CD4-positive, alpha-beta T cell treated with Interleukin-10 for 1 hour (primary cell): ENCODE measurements at places on chromosomes 7 and 10.

- DNase-seq = no peak
Measured at GRCh38 chr10:48496831-48497779, 107.8 kb downstream of the ARHGAP22 start.

- no peak for DNase-seq
Measured at GRCh38 chr10:5479481-5480161, 19.7 kb downstream of the CALML5 start.

- no peak for DNase-seq
Measured at GRCh38 chr7:75626954-75627353, 111.8 kb downstream of the HIP1 start.

- no peak for DNase-seq
Measured at GRCh38 chr10:14474656-14475055, 143.9 kb upstream of the FRMD4A start.

- no peak for DNase-seq
Measured at GRCh38 chr7:143485500-143485899, 7.8 kb downstream of the TAS2R41 start.

DNA sequence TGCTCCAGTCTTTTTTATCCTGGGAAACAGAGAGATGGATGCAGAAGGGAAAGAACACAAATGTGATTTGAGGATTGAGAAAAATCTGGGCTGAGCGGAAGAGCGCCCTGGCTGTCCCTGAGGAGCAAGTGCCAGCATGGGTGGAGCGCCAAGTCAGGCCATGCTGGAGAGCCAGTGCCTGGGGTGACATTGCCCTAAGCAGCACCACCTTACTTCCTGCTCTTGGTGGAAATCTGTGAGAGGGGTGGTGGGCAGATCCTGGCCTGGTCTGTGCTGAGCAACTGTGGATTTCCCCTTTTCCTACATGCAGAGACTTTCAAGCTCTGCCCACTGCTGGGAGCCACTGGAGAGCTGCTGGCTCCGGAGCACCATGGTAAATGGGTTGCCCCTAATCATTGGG, 36.9 kb downstream of the DDIT4 start:
- no peak for DNase-seq

GRCh38 chr7:131357282-131357880, 29.7 kb downstream of the MKLN1 start:
- no peak for DNase-seq

DNA sequence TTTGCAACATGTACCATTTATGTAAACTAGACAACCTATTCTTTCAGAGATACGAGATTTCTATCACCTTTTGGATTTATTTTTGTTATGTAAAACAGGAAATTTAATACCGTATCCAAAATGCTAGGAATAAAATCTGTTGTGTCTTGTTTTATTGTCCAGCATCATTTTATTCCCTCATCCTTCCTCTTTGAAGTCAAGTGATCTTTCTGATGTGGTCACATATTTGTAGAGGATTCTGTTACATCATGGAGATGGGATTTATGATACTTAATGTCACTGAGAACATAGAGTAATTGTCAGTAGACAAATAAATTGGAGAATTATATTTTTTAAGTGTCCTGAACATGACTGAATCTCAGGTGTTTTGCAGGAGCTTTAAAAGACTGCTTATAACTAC, 64.7 kb downstream of the ZNF277 start:
- no peak for DNase-seq

GRCh38 chr10:80454513-80455460, 677 bp downstream of the TSPAN14 start:
- no peak for DNase-seq

GRCh38 chr7:137354396-137354795, 10.9 kb upstream of the PTN start:
- no peak for DNase-seq

DNA sequence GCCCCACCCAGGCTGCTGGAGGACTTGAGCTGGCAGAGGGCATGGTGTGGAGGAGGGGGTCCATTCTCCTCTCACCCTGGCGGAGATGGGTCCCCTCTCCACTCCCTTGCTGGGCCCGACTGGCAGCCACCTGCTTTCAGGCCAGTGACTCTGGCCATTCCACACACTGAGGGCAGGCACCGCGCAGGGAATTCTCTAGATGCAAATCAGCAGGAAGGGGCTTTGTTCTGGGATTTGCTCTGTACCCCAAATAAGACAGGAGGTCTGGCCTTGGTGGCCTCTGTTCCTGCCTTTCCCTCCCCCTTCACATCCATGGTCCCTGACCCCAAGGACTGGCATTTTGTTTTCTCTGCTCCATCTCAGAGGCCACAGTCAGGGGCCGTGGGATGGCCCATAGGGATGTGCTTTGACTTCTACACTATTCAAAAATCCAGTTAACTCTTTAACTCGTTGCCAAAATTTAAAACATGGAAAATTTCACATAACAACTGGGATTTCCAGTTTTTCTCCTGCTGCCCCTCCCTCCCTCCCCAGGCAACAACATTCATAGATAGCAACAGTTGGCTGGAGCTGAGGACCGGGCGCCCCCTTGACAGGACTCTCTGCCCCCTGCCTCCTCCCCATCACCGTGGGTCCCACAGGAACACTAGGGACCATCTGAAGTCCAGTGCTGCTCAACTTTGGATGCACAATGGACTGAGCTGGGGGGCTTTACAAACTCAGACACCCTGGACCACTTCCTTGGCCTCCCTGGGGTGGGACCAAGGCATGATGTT, 33.9 kb downstream of the PPIF start:
- DNase-seq = no peak

GRCh38 chr10:13915710-13916109, 328.9 kb downstream of the PRPF18 start:
- DNase-seq = no peak

GRCh38 chr10:119211176-119211575, 3.8 kb downstream of the GRK5 start:
- DNase-seq = no peak

GRCh38 chr10:133258818-133259601, 17.7 kb downstream of the ADAM8 start:
- peak; percentile 85 for DNase-seq

DNA sequence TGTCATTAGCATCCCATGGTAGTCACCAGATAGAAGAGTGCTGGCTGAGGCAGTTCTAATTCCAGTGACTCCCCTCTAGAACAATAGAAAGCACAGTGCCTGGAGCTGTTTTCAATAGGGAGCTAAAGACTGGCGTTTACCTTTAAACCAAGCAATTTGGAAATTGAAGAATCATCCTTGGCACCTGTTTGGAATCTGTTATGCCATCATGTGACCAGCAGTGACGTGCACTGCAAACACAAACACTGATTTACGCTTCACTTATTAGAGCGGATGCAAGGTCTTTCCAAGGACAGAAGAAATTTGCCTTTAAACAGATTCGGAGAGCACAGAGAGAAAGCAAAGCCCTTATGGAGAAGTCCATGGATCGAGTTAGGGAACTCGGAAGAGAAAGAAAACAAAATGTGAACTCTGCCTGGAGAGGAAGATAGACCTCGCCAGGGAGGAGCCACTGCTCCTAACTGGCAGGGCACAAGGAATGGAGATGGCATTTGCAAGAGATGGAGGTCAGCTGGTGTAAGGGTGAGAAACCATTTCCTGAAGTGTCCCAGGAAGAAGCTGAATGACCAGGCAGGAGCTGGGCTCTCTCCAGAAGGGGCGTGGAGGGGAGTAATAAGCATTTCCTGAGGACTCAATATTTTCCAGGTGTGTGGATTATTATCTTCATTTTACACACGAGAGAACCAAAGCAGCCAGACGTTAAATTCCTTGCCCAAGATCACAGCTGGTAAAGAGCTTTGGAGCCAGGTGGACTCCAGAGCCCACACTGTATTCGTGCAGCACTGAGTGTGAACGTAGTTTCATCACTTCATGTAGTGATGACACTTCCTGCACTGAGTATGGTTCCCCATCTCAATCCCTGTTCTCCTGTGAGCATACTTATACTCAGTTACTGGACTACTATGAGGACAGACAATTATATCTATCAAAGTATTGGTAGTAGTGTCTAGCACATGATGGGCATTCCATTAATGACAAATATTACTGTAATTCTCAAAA, 97.7 kb downstream of the CUBN start:
- no peak for DNase-seq

- DNase-seq = no peak
Measured at GRCh38 chr7:8254667-8255066, 7.3 kb downstream of the ICA1 start.

DNA sequence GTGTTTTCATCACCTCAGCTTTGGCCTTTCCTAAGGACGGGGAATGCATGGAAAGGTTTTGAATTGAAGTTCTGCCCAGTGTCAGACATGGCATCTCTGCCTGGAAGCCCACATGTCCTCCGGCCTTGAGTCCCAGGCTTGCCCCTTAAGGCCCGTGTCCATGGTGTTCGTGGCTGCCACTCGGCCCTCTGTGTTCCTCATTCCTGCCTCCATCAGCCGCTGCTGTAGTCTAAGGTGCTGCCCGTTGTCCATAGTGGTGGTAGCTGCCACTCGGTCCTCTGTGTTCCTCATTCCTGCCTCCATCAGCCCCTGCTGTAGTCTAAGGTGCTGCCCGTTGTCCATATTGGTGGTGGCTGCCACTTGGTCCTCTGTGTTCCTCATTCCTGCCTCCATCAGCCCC, 180.7 kb upstream of the SHH start:
- DNase-seq = no peak

DNA sequence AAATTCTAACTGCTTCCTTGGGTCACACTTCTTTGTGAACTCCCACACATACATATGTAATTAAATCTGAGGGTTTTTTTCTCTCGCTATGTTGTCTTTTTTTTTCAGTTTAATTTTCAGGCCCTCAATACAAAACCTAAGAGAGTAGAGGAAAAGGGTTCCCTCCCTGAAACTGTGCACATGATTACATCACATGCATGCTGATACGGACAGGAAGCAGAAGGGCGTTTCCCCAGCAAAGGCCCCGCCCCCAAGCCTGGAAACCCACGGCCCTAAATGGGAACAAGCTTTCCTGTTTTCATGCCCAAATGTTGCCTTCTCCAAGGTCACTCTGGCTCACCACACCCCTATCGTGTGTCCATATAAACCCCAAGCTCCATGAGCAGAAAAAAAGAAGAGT, 115.4 kb downstream of the TEX36 start:
- DNase-seq = no peak

- no peak for DNase-seq
Measured at GRCh38 chr7:41870461-41871138, 167.7 kb upstream of the INHBA start.

GRCh38 chr7:105209870-105210269, 178.9 kb downstream of the SRPK2 start:
- peak; percentile 23 for DNase-seq

DNA sequence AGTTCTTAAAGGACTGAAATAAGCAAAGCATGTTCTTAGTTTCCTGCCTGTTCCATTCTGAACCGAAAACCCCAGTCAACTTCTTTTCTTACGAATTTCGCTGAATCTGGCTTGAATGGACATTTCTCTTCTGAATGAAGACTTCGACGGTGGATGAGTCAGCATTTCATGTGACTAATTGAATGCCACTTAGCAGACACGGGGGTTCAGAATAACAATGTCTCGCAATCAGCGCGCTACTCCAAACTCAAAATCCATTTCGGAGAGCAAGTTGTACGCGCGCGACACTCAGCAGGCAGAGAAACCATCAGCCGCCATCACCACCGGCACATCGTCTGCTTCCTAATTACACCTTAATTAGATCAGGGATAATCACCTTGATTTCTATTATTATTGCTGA, 239.0 kb upstream of the KLF6 start:
- DNase-seq = no peak

- no peak for DNase-seq
Measured at GRCh38 chr7:82021036-82021435, 251.2 kb upstream of the HGF start.

GRCh38 chr7:94697035-94697974, 41.4 kb upstream of the SGCE start:
- DNase-seq = no peak

GRCh38 chr10:19252531-19252930, 203.9 kb downstream of the MALRD1 start:
- no peak for DNase-seq

DNA sequence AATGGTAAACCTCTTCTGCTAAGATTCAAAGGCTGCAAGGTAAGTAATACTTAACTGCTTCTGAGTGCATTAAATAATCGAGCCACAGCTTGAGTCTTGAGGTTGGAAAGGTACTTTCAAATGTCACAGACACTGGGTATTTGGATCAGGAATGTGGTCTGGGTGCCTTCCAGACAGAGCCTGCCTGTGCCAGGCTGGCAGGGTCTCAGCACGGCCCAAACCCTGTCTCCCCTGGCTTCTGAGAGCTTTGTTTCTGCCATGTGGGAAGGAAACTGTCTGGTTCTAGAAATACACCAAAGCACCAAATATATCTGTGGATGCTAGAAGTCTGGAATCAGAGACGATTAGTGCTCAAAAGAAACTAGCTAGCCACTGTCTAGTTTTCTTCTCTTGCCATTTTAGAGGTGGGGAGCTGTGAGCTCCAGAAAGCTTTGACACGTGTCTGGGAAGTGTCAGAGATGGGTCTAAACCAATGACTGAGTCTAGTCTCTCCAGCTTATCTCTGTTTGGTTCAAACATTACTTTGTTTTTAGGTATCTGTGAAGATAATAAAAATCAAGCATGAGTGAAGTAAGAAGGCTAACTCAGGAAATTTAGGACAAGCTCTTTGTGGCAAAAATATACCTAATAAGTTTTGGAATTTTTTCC, 162.8 kb downstream of the CYP26A1 start:
- DNase-seq = no peak

GRCh38 chr10:33963729-33964128, 629.3 kb upstream of the NRP1 start:
- DNase-seq = no peak

- DNase-seq = no peak
Measured at GRCh38 chr10:75418293-75418692, 13.1 kb upstream of the LRMDA start.

GRCh38 chr10:76168437-76168836, 737.0 kb downstream of the LRMDA start:
- DNase-seq = no peak

- DNase-seq = no peak
Measured at GRCh38 chr7:20697351-20697750, 81.9 kb downstream of the ABCB5 start.
